ENCODE measurements at places on chromosomes 2 and 18.

DNA sequence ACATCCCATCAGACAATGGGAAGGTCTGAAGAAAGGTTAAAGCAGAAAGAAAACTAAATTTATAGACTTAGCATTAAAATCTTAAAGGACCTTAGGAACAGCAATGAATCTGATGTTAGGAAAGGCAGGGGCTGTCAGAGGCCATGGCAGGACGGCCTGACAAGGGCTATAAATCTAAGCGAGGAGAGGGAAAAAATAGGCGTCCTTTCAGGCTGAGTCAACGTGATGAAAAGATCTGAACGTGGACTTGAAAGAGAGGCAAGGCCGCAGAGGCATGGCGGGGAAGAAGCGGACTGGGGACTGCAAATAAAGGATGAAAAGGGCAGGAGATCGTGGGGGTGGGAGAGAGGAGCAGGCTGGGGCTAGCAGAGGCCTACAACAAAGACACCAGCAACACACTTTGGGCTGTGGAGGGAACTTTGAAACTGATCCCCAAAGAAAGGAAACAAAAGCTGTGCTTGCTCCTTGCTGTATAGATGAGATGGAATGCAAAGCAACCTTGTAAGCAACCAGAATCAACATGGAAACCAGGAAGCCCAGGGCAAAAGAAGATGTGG is 145.6 kb downstream of the NRP2 start:
- no peak for DNase-seq

GRCh38 chr2:73339201-73339600 is 45.9 kb upstream of the EGR4 start:
- DNase-seq = no peak

GRCh38 chr2:197372592-197372991 is 62.0 kb upstream of the ANKRD44 start:
- DNase-seq = no peak

DNA sequence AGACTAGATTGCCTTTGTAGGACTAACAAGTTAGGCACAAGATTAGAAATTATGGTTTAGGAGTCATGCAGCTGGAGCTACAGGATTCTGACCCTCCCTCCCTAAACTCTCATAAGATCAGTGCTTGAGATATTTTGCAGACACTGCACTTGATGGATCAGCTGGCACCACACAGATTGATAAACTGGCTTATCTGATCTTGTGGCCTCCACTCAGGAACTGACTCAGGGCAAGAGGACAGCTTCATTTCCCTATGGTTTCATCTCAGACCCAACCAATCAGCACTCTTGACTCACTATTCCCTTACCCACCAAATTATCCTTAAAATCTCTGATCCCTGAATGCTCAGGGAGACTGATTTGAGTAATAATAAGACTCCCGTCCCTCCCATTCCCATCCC is 152.3 kb downstream of the DIS3L2 start:
- DNase-seq = no peak

- no peak for DNase-seq
Observed at GRCh38 chr2:226664661-226665060, 135.0 kb downstream of the IRS1 start.

GRCh38 chr2:232288489-232289030 is 90.0 kb upstream of the ALPP start:
- DNase-seq = no peak

DNA sequence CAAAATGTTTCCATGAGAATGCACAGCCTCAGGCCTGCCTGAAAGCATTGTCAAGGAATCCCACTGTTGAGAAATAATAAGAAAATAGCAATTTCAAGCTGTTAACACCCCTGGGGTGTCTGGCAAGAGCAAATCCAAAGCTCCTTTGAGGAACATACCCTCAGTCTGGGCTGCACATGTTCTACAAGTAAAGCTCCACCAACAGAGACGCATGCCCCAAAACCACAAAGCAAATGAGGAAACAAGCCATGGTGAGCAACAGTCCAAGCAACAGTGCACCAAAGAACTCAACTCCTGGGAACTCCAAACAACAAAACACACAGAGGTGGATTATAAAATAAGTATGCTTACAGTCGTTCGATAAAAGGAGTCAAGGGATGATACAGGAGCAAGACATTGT is 40.3 kb downstream of the CYP27C1 start:
- DNase-seq = no peak
